OCI-M1 (cell line): ENCODE measurements at places on chromosomes 11 and 22.

- DNase-seq: no peak
These were observed 4.9 kb downstream of the UBE2L6 start for GRCh38 chr11:57562596-57562995.

DNA sequence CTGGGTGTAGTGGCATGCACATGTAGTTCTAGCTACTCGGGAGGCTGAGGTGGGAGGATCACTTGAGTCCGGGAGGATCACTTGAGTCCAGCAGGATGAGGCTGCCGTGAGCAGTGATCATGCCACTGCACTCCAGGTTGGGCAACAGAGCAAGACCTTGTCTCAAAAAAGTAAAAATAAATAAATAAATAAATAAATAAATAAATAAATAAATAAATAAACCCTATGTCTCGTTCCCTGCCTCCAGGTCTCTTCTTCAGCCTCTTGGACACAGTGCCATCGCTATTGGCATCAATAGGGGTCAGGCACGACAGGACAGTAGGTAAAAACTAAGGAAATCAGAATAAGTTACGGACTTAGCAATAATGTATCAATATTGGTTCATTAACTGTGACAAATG is 23.4 kb upstream of the SYT12 start:
- DNase-seq: no peak

DNA sequence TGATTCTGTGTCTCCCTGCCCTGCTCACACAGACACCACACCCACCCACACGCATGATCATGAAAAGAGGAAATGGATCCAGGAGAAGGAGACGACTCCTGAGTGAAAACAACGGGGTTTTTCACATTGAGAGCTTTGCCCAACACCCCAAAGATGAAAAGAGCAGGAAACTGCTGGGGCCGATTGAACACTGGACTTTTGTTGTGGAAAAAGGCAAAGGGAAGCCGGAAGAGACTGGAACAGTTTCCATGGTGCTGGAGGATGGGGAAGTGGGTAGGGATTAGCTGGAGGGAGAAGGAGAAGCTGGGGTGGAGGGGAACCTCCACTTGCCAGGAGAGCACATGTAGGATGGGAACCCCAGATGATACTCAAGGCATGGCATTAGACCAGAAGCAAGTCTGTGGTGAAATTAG is 5.2 kb upstream of the SLC43A3 start:
- DNase-seq: peak; percentile 69

- peak; percentile 42 for DNase-seq
These were observed 1.3 kb upstream of the NDUFV1 start for GRCh38 chr11:67605231-67606011.

DNA sequence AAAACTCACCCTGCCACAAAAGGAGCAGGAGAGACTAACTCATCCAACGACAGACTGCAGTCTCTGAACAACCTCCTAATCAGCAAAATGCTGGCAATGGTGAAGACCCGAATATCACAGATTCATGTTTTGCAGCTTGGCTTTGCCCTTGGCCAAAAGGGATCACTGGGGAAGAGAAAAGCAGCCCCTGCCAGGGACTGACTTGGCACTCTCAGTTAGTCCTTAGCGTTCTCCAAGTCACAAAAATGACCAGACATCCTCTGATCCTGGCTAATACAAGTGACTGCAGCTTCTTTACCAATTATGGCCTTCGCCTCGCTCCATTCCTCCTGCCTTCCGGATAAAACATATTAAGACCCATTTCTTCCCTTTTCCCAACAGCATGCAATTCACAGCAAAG is 22.4 kb upstream of the CHST1 start:
- DNase-seq: no peak

DNA sequence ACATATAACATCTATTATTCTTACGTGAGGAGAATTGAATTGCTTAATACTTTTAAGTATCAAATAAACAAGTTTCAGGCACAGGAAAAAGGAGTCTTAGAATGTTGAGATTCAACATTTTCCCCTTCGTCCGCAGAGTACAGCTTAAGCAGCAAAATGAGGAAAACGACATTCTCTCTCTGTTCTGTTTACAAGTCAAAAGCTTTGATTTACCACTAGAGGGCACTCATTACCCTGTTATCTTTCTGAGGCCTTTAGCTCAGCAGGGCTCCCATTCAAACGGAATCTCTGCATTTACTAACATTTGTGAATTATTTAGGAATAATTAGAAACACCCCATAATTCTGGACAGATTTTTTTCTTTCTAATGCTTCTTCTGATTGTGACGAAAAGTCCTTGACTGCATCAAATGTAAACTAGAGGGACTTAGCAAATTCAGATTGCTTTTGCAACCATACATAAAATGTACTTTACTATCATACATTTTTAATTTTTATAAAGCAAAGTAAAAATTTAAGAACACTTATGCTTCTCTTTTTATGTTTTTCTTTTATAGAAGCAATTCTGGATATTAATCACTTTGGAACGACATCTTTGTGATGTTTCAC is 75.0 kb downstream of the JRKL start:
- DNase-seq: peak; percentile 85

GRCh38 chr11:12331239-12331874 is 46.0 kb upstream of the PARVA start:
- peak; percentile 86 for DNase-seq

GRCh38 chr11:90590286-90590685 is 367.4 kb upstream of the CHORDC1 start:
- DNase-seq: no peak

GRCh38 chr11:96520939-96521338 is 131.1 kb downstream of the JRKL start:
- DNase-seq: no peak

DNA sequence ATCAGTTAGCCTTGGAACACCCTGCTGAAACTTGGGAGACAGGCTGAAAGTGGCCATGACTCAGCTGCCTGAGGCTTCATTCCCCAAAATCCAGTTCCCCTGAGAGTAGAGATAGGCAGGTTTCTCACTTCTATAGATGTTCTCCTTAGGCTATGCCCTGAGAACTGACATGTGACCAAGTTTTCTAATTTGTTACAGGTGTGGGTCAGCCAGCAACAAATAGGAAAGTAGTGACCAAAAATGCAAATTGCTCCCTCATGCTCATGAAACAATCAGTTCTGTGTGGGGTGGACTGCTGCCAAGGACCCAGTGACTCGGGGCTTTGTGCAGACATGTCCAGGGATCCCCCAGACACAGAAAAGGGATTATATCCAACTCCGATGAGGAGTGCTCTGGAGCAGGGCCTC is 7.3 kb upstream of the CCDC15 start:
- no peak for DNase-seq

DNA sequence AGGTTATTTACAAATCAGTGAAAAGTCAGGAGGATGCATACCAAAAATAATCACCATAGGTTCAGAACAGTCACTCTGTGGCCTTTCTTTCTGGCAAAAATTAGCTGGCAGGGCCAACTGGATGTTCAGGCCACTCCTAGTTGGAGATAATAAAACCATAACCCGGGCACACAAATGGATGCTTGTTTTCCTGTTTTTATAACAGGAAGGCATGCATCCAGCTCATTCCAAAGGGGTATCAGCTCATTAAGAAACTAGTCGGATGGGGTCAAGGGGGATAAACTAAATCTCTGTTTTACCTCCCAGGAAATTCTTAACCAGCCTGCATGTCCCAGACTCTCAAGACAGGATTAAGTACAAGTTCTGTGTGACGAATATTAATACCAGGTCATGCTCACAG is 81.0 kb downstream of the FBXO7 start:
- no peak for DNase-seq

GRCh38 chr11:129273944-129274711 is 82.0 kb upstream of the ARHGAP32 start:
- DNase-seq: no peak

DNA sequence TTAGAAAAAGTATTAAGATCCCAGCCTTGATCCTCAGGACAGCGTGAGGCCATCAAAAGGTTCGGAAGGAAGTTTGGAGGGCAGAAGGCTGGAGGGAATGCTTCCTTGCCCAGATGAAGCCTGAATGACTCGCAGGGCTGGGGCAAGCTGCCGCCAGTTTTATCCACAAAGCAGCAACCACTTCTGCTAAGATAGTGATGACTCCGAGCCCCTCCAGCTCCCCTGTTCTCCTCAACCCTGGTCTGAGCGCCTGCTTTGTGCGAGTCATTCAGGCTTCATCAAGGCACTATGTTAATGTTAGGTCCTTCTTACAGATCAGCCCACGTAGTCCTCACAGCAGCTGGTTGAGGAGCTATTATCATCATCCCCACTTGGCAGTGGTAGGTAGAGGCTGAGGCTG is 158.8 kb downstream of the COMMD9 start:
- no peak for DNase-seq
